ENCODE measurements at places on chromosomes 2 and 18. TPM values are rescaled to one million over a fixed set of nuclear protein-coding genes. Genes with fewer than 3 reads are reported as not detected.

Gene IRS1
- polyA plus RNA-seq, result 0.50 TPM

Gene RAD51AP2
- not detected for polyA plus RNA-seq

Gene MC4R
- polyA plus RNA-seq, result not detected

Gene KIF1A
- not detected for polyA plus RNA-seq

DNA sequence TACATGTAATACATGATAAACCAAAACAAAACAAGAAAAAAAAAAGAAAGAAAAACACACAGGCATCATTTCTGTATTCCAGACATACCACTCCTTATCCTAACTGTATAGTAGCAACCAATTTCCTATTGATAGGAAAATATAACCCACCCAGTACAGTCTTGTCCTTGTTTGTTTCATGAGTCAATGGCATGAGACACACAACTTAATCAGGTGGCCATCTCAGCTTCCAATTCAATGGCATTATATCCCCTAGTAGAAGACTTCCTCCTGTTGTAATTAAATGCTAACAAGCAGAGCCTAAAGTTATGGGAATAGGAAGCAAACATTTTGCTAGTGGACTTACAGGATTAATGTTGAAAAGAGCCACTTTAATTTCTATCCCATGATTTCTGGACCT, 121.0 kb upstream of the NOL4 start:
- no peak for DNase-seq
- no peaks in the 10 kb centered on the region for H3K27me3 ChIP-seq
- no peaks in the 10 kb centered on the region for H3K36me3 ChIP-seq
- no peaks in the 10 kb centered on the region for H3K4me1 ChIP-seq
- H3K4me3 ChIP-seq, result no peak overlapping the region

DNA sequence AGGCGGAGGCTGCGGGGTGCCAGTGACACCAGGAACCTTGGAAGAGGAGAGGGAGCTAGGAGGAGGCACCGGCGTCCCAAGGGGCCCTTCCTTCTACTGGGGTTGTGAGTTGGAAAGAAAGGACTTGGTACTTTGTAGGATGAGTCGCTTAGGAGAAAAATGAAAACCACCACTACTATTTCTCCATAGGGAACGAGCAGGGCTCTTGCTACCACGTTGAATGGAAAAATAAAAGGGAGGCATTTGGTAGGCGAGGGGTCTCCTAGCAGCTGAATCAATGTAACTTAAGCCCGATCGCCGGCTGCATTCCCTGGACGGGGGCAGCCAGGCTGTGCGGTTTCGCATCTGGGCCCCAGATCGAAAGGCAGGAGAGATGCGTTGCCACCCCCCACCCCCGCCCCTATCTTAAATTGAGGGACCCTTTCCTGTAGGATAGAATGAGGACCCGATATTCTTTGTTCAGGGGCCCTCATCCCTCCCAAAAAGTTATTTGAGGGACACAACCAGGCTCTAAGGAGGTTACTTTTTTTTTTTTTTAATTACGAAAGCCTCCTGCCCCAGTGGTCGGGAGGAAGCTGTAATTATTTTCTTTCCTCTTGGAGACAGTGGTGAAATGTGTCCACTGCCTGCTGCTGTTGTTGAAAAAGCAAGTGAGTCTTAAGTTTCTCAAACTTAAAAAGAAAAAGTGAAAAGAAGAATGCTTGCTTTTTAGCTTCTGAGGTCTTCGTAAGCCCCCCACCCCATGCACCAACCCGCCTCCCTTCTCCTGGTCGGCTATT, 1.3 kb downstream of the IGFBP2 start:
- H3K27ac ChIP-seq, result peak overlapping the region; percentile 54
- no peaks in the 10 kb centered on the region for H3K36me3 ChIP-seq
- peak overlapping the region; percentile 62 for H3K4me3 ChIP-seq
- H3K4me1 ChIP-seq, result peaks cover 36% of the 10 kb centered on the region
- peaks cover 36% of the 10 kb centered on the region for H3K27me3 ChIP-seq

GRCh38 chr2:230234845-230235244, 9.3 kb downstream of the SP140 start:
- H3K4me1 ChIP-seq, result peaks cover 31% of the 10 kb centered on the region
- H3K36me3 ChIP-seq, result peaks cover 55% of the 10 kb centered on the region
- no peak for DNase-seq

Gene LCT
- not detected for polyA plus RNA-seq

DNA sequence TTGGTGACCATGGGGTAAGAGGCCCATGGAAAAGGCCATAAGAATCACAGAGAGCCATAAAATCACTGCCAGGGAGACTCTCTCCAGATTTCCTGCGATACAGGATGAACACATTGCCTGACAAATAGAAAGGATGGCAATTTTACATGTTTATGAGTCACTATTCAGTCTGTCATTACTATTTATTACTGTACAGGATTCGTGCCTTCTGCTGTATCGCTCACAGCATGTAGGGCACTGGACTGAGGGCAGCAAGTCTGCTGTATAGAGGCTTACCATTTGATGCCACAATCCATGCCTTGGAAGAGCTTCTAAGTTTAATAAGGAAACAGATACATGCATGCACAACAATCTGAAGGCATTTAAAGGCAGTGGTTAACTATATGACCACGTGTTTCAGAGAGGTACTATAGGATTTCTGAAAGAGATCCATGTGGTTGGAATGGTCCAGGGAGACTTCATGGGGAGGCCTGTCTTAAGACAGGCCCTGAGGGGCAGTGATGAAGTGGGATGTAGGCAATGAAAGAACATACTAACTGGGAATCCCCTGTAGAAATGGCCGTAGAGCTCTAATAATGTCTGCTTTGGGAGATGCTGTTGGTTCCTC, 702.4 kb upstream of the RAB6C start:
- peaks cover 10% of the 10 kb centered on the region for H3K27me3 ChIP-seq
- no peak overlapping the region for H3K27ac ChIP-seq
- no peaks in the 10 kb centered on the region for H3K4me1 ChIP-seq
- H3K36me3 ChIP-seq, result no peaks in the 10 kb centered on the region

GRCh38 chr2:15507061-15507460, 54.1 kb downstream of the NBAS start:
- no peak overlapping the region for H3K27ac ChIP-seq
- DNase-seq, result no peak
- H3K4me3 ChIP-seq, result no peak overlapping the region

- H3K27ac ChIP-seq, result peak overlapping the region; percentile 82
- H3K36me3 ChIP-seq, result no peaks in the 10 kb centered on the region
- no peak overlapping the region for H3K4me3 ChIP-seq
- H3K4me1 ChIP-seq, result peaks cover 15% of the 10 kb centered on the region
- peaks cover 5% of the 10 kb centered on the region for H3K27me3 ChIP-seq
- DNase-seq, result no peak
Observed at GRCh38 chr18:79641722-79642497, 37.7 kb upstream of the CTDP1 start.

DNA sequence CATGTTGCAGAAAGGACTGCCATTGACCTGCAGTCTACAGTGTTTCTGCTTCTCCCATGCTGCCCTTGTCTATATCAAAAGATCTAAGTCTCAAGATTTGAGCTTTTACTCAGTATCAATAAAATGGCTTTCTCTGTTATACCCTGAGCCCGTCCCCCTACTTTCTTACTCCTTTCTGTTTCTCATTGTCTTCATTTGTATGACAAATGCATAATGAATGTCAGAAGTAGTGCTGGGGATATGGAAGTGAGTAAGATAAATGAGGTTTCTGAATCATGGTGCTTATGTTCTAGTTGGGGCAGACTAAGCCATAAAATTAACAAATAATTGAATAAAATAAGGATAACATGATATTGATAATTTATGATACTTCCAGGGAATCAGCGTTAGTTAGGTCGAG, 128.6 kb downstream of the PARD3B start:
- no peak overlapping the region for H3K27ac ChIP-seq
- no peaks in the 10 kb centered on the region for H3K4me1 ChIP-seq
- no peak for DNase-seq
- no peaks in the 10 kb centered on the region for H3K27me3 ChIP-seq
- H3K4me3 ChIP-seq, result no peak overlapping the region

GRCh38 chr2:51120754-51121280, 88.9 kb upstream of the NRXN1 start:
- no peaks in the 10 kb centered on the region for H3K27me3 ChIP-seq
- H3K4me3 ChIP-seq, result no peak overlapping the region
- H3K36me3 ChIP-seq, result no peaks in the 10 kb centered on the region
- H3K4me1 ChIP-seq, result no peaks in the 10 kb centered on the region

Gene CCDC150
- polyA plus RNA-seq, result 0.60 TPM

- no peak overlapping the region for H3K4me3 ChIP-seq
- H3K27ac ChIP-seq, result no peak overlapping the region
- no peaks in the 10 kb centered on the region for H3K36me3 ChIP-seq
- H3K4me1 ChIP-seq, result no peaks in the 10 kb centered on the region
Observed at GRCh38 chr2:166333801-166334200, 41.9 kb downstream of the SCN9A start.

DNA sequence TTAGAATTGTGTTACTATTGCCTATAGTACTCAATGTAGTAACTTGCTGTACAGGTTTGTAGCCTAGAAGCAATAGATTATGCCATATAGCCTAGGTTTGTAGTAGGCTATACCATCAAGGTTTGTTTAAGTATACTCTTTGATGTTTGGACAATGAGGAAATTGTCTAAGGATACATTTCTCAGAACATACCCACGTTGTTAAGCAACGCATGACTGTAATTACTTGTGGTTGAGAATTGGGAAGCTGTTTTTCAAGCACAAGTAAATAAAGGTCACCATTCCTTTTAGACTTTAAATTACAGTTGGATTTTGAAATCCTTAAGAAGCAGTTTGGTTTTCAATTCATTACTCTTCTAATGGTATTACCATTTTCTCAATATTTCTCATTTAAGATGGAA, 89.8 kb upstream of the KCNH7 start:
- H3K27me3 ChIP-seq, result no peaks in the 10 kb centered on the region
- no peaks in the 10 kb centered on the region for H3K4me1 ChIP-seq
- DNase-seq, result no peak
- no peak overlapping the region for H3K27ac ChIP-seq
- no peak overlapping the region for H3K4me3 ChIP-seq
- no peaks in the 10 kb centered on the region for H3K36me3 ChIP-seq

GRCh38 chr2:37782721-37783371, 111.4 kb upstream of the CDC42EP3 start:
- DNase-seq, result no peak
- no peak overlapping the region for H3K27ac ChIP-seq
- H3K27me3 ChIP-seq, result no peaks in the 10 kb centered on the region
- peaks cover 6% of the 10 kb centered on the region for H3K36me3 ChIP-seq
- no peaks in the 10 kb centered on the region for H3K4me1 ChIP-seq

DNA sequence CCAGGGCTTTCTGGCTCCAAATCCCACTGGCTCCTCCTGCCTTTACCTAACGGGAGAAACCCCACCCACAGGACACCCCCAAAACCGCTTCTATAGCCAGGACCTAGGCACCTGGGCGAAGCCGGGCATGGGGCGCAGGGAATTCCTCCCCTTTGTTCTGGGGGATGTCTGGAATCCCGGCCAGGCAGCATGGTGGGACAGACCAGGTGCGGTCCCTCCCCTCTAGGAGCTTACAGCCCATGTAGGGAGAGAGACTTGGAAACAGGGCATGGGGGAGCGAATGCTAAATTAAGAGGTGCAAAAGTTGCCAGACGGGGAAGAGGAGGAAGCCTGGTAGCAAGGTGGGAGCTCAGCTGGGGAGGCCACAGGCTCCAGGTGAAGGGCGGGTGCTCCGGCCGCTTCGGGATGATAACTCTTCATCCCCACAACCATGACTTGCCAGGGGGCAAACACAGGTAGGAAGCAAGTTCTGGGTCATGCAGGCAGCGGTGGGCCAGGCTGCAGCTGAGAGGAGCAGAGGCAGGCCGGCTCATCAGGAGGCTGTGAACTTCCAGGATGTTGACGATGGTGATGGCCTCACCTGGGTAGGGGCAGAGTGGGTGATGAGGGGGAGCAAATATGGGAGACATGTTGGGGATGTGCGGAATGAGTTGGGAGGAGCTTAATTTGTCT, 1.3 kb downstream of the TMEM37 start:
- peaks cover 6% of the 10 kb centered on the region for H3K4me1 ChIP-seq
- DNase-seq, result no peak
- peak overlapping the region; percentile 89 for H3K4me3 ChIP-seq
- peaks cover 60% of the 10 kb centered on the region for H3K27me3 ChIP-seq
- no peaks in the 10 kb centered on the region for H3K36me3 ChIP-seq

Gene ARHGAP28
- not detected for polyA plus RNA-seq

DNA sequence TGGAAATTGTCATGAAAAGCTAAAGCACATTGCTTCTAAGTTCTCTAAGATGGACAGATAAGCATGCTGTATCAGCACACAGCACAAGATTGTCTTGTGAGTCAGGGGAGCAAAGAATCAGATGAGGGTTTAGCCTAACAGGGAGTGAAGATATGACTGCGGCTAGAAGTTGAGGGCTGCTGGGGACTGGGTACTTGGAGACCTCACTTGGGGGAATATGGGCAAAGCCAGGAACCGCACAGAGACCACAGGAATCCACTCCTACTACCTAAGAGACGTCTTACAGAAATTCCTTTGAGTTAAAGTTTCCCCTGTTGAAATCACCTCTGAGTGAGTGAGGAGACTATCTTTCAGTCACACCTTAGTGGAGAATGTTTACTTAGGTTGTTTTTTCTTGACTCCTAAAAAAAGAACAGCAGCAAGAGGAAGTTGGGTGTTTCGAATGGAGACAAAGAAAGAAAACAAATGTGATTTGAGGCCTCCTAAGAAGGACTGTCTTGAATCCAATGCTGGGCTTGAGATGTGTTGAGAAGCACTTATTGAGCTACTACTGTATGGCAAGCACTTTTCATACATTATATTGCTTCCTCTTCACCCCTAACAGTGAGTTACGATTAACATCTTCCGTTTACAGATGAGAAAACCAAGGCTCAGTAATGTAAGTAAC, 100.7 kb downstream of the ANKRD44 start:
- no peaks in the 10 kb centered on the region for H3K27me3 ChIP-seq
- peaks cover 99% of the 10 kb centered on the region for H3K4me1 ChIP-seq
- peaks cover 8% of the 10 kb centered on the region for H3K36me3 ChIP-seq

Gene MOGAT1
- polyA plus RNA-seq, result not detected

GRCh38 chr2:64865073-64865830, 123.9 kb upstream of the SLC1A4 start:
- no peak overlapping the region for H3K4me3 ChIP-seq
- H3K4me1 ChIP-seq, result peaks cover 4% of the 10 kb centered on the region
- peak; percentile 70 for DNase-seq
- no peaks in the 10 kb centered on the region for H3K36me3 ChIP-seq
- H3K27me3 ChIP-seq, result no peaks in the 10 kb centered on the region

Gene MBP
- polyA plus RNA-seq, result 65.3 TPM

DNA sequence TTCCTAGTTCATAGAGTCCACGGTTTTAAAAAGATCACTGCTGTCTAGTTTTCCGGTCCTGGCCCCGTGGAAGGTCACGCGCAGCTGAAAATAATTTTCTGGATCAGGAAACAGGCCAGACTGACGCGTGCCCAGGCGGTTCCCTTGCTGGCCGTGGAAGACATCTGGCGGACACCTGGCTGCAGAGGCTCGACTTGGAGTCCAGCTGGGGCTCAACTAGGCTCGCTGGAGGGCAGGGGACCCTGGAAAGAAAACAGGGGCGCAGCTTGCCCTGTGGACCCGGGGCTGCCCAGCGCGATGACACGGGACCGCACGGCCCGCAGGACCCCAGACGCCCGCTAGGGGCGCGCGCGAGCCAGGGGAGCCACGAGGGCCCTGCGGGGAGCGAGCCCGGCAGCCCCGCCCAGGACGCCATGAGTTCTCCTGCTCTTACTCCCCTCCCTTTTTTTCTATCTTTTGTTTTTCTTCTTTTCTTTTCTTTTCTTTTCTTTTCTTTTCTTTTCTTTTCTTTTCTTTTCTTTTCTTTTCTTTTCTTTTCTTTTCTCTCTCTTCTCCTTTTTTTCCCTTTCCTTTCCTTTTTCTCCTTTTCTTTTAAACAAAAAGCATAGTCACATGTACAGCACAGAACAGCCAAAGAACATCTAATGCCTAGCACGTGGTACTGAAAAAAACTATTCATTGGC, 43.2 kb upstream of the UBE2F start:
- peaks cover 12% of the 10 kb centered on the region for H3K4me1 ChIP-seq
- peak; percentile 78 for DNase-seq
- H3K27me3 ChIP-seq, result peaks cover 8% of the 10 kb centered on the region
- H3K36me3 ChIP-seq, result peaks cover 7% of the 10 kb centered on the region

GRCh38 chr2:129610766-129611165, 368.7 kb upstream of the RAB6C start:
- peaks cover 24% of the 10 kb centered on the region for H3K27me3 ChIP-seq
- no peak overlapping the region for H3K4me3 ChIP-seq
- no peak overlapping the region for H3K27ac ChIP-seq

Gene UGT1A6
- not detected for polyA plus RNA-seq

Data from naive B cell (primary cell).